Activated CD4-positive, alpha-beta memory T cell treated with anti-CD3 and anti-CD28 coated beads for 36 hours (primary cell): ENCODE measurements at places on chromosomes 11 and 22. TPM values are rescaled to one million over a fixed set of nuclear protein-coding genes. Genes with fewer than 3 reads are reported as not detected.

GRCh38 chr11:78203184-78203583, 14.5 kb downstream of the USP35 start:
- peak; percentile 54 for DNase-seq

GRCh38 chr11:76839311-76839710, 21.4 kb upstream of the ACER3 start:
- DNase-seq: no peak

DNA sequence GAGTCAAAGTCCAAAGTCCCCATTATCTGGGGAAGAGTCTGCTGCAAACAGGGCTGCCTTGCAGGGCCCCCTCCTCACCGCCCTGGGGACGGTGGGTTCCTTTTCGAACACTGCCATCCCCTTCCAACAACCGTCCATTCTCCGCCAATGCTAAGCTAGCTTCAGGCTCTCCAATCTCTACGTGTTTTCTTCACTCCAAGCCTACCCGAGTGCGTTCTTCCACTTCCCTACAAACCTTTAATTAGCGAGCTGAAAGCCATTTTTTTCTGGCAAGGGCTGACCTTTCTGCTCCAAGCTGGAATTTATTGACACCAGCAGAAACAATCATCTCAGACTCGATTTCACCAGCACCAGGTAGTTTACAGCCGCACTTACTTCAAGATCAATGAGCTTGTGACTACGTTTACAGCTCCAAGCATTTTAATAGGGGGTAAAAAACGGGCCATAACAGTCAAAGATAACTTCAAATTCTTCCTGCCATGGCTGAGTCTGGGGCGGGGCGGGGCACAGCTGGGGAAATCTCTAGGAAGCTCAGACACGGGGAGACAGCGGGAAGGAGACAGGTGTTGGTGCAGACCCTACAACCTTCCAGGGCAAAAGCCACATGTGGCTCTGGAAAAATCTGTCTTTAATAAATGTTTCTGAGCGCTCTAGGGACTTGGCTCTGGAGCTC, 82.2 kb downstream of the PHF21B start:
- DNase-seq: no peak

DNA sequence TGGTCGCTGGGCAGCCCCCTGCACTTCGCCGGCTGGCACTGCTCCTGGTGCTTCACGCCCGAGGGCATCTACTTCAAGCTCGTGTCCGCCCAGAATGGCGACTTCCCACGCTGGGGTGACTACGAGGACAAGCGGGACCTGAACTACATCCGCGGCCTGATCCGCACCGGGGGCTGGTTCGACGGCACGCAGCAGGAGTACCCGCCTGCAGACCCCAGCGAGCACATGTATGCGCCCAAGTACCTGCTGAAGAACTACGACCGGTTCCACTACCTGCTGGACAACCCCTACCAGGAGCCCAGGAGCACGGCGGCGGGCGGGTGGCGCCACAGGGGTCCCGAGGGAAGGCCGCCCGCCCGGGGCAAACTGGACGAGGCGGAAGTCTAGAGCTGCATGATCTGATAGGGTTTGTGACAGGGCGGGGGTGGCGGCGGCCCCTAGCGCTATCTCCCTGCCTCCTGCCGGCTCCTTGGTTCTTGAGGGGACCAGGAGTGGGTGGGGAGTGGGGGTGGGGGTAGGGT, 13.5 kb upstream of the MIEF1 start:
- DNase-seq: no peak

Gene RAG1
- total RNA-seq: 0.29 TPM

Gene BACE1-AS
- total RNA-seq: 3.9 TPM
